ENCODE measurements at places on chromosomes 7 and 10. TPM values are rescaled to one million over a fixed set of nuclear protein-coding genes. Genes with fewer than 3 reads are reported as not detected.

GRCh38 chr10:86393362-86393761 lies 26.8 kb upstream of the GRID1 start:
- no peak for DNase-seq

GRCh38 chr10:10551596-10552301 lies 465.9 kb upstream of the CELF2 start:
- DNase-seq, result no peak

Gene ELOVL3
- 0.45 TPM for total RNA-seq

Gene ANXA8
- 415 TPM for total RNA-seq

Gene KDM7A
- total RNA-seq, result 11.8 TPM

DNA sequence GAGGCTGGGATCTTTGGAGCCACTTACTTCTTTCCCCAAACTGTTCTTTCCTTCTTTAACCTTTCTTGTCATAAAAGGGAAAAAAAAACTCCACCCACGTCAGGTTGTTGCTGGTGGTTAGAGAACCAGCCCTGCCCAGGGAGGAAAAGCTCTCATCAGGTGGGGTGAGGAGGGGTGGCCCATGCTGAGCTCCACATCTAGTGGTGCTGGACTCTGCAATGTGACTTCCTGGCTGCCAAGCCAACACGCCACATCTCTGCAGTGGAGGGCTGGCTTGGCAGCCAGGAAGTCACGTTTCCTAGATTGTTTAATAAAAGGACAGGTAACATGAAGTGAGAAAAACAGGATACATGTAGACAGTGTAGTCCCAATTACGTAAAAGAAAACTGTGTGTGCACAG lies 37.4 kb downstream of the WIPF3 start:
- no peak for DNase-seq

GRCh38 chr10:97825020-97825760 lies 24.5 kb upstream of the GOLGA7B start:
- no peak for DNase-seq

GRCh38 chr7:32336726-32337125 lies 153.5 kb downstream of the LSM5 start:
- peak; percentile 94 for DNase-seq

Gene OR2A5
- total RNA-seq, result not detected

GRCh38 chr10:4313051-4313450 lies 513.0 kb upstream of the AKR1E2 start:
- DNase-seq, result no peak

Gene GPR85
- 2.2 TPM for total RNA-seq

Gene TAS2R5
- total RNA-seq, result 2.7 TPM

- no peak for DNase-seq
Measured at GRCh38 chr7:78037603-78038002, 239.0 kb downstream of the PHTF2 start.

- DNase-seq, result no peak
Measured at GRCh38 chr10:69936091-69936490, 116.6 kb upstream of the MACROH2A2 start.

Gene COBL
- total RNA-seq, result not detected

DNA sequence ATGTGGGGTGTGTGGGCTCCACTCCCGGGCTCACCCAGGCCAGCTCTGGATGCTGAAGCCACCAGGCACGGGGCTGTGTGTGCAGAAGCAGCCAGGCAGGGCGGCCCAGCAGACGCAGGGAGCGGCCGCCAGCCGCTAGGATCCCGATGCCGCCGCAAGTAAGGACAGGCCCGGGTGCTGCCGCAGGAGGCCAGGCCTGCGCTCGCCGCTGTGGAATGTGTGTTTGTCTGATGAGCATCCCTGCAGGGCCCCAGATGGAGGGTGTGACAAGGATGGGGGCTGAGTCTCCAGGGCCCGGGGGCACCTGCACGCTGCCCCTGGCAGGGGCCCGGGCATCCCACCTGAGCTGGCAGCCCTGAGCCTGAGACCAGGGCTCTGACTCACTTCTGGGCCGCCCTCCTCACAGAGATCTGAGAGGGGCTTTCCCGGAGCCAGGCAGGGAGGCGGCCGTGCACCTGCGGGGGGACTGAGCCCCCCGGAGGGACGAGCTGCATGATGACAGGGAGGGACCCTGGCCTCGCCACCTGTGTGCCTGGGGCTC lies 101.5 kb downstream of the FOXL3 start:
- DNase-seq, result peak; percentile 74

Gene ENO4
- not detected for total RNA-seq

GRCh38 chr10:9339716-9340115 lies 1285.2 kb downstream of the GATA3 start:
- no peak for DNase-seq

GRCh38 chr10:51389415-51390321 lies 309.7 kb downstream of the CSTF2T start:
- peak; percentile 15 for DNase-seq

Gene TMEM196
- total RNA-seq, result not detected

Gene SLIT1
- total RNA-seq, result not detected

- DNase-seq, result no peak
Measured at GRCh38 chr10:46308666-46309450, 22.1 kb downstream of the ANTXRL start.

DNA sequence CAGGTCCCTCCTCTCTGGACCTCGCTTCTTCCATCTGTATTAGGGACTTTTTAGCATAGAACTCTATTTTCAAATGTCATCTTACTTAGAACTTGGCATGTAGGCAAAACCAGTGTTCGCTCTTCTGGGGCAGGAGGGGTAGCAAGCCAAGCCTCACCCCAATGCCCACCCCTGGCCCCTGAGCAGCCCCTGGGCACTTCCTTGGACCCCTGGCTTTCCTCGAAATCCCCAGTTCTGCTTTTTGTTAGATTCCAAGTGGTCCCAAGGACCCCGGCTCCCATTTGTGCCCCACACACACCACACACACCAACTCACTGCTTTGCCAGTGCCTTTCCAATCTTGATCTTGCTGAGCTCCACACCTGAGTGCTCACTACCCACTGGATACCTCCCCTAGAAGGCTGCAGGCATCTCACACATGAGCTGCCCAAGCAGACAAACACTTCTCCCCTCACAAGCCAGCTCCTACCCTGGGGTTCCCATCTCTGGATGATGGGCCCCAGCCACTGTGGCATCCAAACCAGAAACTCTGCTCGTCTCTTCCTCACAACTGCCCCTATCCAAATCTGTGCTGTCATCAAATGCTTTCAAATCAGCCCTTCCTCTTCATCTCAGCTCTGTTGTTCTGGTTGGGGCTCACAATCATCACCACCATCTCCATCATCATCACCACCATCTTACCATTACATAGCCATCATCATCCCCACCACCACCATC lies 167.9 kb upstream of the ZMIZ1 start:
- no peak for DNase-seq

Gene DDX56
- total RNA-seq, result 51.3 TPM
